Activated CD4-positive, CD25-positive, alpha-beta regulatory T cell treated with anti-CD3 and anti-CD28 coated beads, Interleukin-2, amount 50 U/mL, for 72 hours (primary cell): ENCODE measurements at places on chromosomes 6 and 20.

DNA sequence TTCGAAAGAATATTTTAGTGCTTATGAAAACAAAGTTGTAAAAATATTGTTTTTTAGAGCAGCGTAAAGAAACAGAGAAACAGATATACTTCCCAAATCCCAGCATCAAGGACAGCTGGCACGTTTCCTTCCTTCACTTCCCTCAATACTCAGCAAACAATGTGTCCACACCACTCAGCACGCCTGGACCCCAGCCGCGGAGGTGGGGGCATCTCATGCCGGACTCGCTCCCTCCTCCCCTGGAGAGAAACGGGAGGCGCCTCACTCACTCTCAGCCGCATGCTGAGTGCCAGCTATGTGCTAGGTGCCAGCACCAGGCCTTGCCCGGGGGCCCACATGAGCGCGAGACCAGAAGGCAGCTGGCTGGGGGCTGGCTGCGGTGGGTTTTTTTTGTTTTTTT is 34.7 kb downstream of the SLC2A4RG start:
- no peak for DNase-seq

- DNase-seq: no peak
Observed at GRCh38 chr20:10342152-10342551, 91.9 kb downstream of the MKKS start.

DNA sequence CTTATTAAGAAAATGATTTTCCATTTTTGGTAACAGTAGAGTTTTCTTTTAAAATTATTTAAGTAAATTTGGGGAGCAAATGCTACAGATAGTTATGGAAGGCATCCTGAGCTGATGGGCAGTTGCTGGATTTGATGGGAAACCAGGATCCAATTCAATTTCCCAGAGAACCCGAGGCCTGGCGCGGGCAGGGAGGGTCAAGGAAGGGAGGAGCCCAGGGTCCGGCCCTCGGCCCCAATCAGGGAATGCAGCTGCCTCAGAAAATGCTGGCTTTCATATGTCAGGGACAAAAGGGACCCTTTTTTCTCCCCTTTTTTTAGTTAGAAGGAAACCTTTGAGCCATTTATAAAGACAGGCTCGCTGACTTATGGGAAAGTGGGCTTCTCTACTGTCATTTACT is 42.1 kb downstream of the CTCFL start:
- DNase-seq: no peak

DNA sequence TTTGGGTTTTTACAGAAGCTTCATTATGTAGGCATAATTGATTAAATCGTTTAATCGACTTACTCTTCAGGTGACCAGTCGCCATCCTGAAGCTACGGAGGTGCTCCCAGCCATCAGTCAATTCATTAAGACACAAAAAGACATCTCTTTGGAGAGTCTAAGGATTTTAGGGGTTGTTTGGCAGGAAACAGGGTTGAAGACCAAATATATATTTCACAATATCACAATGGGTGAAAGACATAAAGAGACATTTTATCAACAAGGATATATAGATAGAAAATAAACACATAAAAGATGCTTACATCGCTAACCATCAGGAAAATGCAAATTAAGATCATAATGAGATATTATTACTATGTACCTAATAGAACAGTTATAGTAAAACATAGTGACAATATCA is 104.0 kb upstream of the SIRPG start:
- DNase-seq: no peak
